Mesendoderm (in vitro differentiated cells): ENCODE measurements at places on chromosomes 3 and 15.

- H3K4me1 ChIP-seq: no peaks in the 10 kb centered on the region
- DNase-seq: no peak
- no peaks in the 10 kb centered on the region for H3K27me3 ChIP-seq
- H3K27ac ChIP-seq: no peak overlapping the region
- H3K36me3 ChIP-seq: no peaks in the 10 kb centered on the region
Measured at GRCh38 chr15:81168644-81169043, 28.0 kb upstream of the IL16 start.

DNA sequence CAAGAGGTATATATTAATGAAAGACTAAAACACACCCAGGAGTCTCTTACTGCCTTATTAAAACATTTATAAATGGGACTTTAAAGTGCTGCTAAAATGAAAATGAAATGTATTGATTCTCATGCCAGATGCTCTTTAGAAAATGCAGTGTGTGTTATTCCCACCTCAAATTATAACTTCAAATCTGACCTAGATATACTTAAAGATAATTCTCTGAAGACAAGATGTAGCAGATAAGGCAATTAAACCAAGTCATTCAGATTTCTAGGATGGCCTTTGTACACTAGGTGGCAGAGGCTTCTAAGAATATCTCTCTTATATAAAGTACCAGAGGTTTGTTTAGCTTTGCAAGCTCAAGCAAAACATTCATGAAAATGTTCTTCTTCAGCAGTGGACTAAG lies 26.9 kb upstream of the GOLGA8B start:
- no peaks in the 10 kb centered on the region for H3K27me3 ChIP-seq
- no peaks in the 10 kb centered on the region for H3K4me1 ChIP-seq
- H3K27ac ChIP-seq: no peak overlapping the region
- no peaks in the 10 kb centered on the region for H3K36me3 ChIP-seq

- H3K4me3 ChIP-seq: no peak overlapping the region
- H3K4me1 ChIP-seq: peaks cover 3% of the 10 kb centered on the region
- H3K27me3 ChIP-seq: no peaks in the 10 kb centered on the region
Measured at GRCh38 chr3:114640126-114640525, 346.3 kb downstream of the TIGIT start.

DNA sequence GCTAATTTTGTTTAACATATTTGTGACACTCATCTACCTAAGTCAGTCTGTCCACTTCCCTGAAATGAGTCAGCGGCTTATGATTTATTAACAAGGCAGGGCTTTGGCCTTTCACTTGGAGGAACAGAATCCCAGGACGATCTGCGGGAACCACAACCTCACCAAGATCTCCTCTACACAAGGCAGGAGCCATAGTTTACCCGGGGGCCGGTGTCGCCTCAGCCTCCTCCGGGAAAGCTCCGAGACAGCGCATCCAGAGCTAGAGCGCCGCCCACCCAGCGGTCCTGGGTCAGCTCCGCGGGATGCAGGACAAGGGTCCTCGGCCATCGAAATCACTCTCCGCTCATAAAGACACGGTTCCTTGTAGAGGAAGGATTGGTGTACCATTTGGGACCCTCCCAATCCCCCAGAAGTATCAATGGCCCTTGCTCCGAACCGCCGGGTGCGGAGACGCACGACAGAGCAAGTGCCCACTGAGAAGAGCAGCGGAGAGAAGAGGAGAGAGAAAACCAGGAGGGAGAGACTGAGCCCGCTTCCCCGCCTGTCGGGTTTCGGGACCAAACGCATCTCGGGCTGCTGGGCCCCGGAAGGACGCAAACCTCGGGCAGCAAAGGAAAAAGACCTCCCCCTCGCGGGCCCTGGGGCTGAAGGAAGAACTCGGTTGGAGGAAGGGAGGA lies 13.1 kb upstream of the ALCAM start:
- H3K27ac ChIP-seq: peak overlapping the region; percentile 45
- H3K36me3 ChIP-seq: no peaks in the 10 kb centered on the region
- peaks cover 6% of the 10 kb centered on the region for H3K4me1 ChIP-seq
- peak overlapping the region; percentile 20 for H3K4me3 ChIP-seq
- no peaks in the 10 kb centered on the region for H3K27me3 ChIP-seq

DNA sequence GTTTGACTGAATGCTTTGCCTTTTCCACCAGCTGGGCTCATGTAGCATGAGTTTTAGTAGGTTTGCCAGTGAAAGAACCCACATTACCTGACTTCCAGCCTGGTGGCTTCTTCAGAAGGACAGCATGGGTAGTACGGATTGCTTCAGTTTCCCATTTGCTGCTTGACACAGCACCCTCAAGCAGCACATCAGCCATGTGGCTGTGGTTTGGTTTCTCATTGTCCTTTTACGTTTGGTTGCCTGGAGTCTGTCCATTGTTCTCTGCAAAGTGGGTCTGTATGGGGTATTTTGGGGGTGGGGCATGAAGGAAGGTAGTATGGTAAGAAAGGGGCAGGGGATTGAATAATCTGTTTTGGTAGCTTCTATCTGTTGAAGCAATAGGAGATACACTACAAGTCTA lies 227.2 kb upstream of the ICE2 start:
- no peak overlapping the region for H3K27ac ChIP-seq
- DNase-seq: peak; percentile 14
- peaks cover 2% of the 10 kb centered on the region for H3K4me1 ChIP-seq
- no peaks in the 10 kb centered on the region for H3K36me3 ChIP-seq
- no peaks in the 10 kb centered on the region for H3K27me3 ChIP-seq

DNA sequence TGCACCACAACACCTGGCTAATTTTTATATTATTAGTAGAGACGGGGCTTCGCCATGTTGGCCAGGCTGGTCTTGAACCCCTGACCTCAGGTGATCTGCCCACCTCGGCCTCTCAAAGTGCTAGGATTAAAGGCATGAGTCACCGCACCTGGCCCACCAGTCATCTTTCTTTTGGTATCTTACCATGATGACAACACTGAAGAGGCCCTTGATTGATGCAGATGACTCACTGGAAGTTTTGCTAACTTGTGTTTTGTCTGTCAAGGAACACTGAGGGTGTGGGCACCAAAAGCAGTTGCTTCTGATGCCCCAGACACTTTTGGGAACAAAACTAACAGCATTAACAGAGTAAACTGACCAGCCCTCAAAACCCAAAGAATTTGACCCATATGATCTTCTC lies 88.3 kb downstream of the MYO5A start:
- no peaks in the 10 kb centered on the region for H3K27me3 ChIP-seq
- no peak overlapping the region for H3K27ac ChIP-seq
- no peaks in the 10 kb centered on the region for H3K36me3 ChIP-seq
- H3K4me3 ChIP-seq: no peak overlapping the region
- DNase-seq: peak; percentile 45

DNA sequence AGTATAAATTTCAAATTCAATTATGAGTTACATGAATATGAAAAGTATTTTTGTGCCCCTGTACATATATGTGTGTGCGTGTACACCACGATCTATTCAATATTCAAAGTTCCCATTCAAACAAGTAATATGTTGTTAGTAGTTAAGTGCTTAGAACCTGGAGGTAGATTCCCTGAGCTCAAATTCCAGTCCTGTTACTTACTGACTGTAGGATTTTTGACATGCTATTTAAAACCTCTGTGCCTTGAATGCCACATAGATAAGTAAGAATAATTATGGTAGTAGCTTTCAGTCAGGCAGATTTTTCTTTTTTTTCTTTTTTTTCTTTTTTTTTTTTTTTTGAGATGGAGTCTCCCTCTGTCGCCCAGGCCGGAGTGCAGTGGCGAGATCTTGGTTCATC lies 53.3 kb upstream of the CMSS1 start:
- no peak overlapping the region for H3K27ac ChIP-seq
- no peaks in the 10 kb centered on the region for H3K4me1 ChIP-seq
- no peak for DNase-seq
- no peak overlapping the region for H3K4me3 ChIP-seq
- no peaks in the 10 kb centered on the region for H3K36me3 ChIP-seq

DNA sequence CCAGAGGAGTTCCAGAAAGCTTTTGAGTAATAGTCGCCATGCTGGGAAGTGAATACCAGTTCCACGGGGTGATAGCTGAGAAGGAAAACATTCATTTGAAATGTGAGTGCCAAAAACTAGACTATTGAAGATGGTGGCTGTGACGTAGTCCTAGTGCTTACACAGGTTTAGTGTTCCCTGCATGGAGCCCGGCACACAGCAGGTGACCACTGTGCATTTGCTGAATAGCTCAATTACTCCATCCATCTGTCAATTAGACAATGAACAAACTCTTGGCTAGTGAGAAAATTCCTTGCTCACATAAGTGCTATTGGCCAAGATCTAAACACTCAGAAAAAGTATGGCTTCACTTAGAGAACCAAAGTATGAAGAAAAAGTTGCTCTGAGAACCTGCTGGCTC lies 448.1 kb upstream of the WNT5A start:
- no peak overlapping the region for H3K4me3 ChIP-seq
- H3K27me3 ChIP-seq: no peaks in the 10 kb centered on the region
- H3K36me3 ChIP-seq: no peaks in the 10 kb centered on the region
- DNase-seq: no peak
- H3K4me1 ChIP-seq: no peaks in the 10 kb centered on the region
- no peak overlapping the region for H3K27ac ChIP-seq
